Upper lobe of right lung (tissue), 1 donor: ENCODE measurements at places on chromosomes 2 and 18. TPM values are rescaled to one million over a fixed set of nuclear protein-coding genes. Genes with fewer than 3 reads are reported as not detected.

The TCF23 gene
- total RNA-seq, result not detected

The LAMA3 gene
- total RNA-seq, result 139 TPM

The APLF gene
- total RNA-seq, result 6.8 TPM

The SLC8A1 gene
- total RNA-seq, result 53.8 TPM

The PLA2R1 gene
- total RNA-seq, result 9.0 TPM

The PLCD4 gene
- 1.0 TPM for total RNA-seq

The CKAP2L gene
- total RNA-seq, result 0.46 TPM

The DSC3 gene
- total RNA-seq, result 1.6 TPM

The CHRNG gene
- not detected for total RNA-seq

The ZBTB7C gene
- 17.7 TPM for total RNA-seq

The DSC2 gene
- 17.2 TPM for total RNA-seq

The ASTL gene
- not detected for total RNA-seq

The CEP68 gene
- 16.0 TPM for total RNA-seq

The ASB3 gene
- 29.0 TPM for total RNA-seq

The IL1F10 gene
- total RNA-seq, result not detected

The DSG1 gene
- total RNA-seq, result not detected

The CERKL gene
- 0.29 TPM for total RNA-seq

The DSEL gene
- total RNA-seq, result 10.9 TPM

The GIGYF2 gene
- 70.5 TPM for total RNA-seq

The AKAIN1 gene
- not detected for total RNA-seq

The POLR1B gene
- 22.1 TPM for total RNA-seq

The SATB2 gene
- 3.9 TPM for total RNA-seq

The SMCHD1 gene
- 54.1 TPM for total RNA-seq

The ZNF521 gene
- total RNA-seq, result 25.0 TPM

The ZSWIM2 gene
- not detected for total RNA-seq

The DNAJC10 gene
- 79.9 TPM for total RNA-seq

The REG1B gene
- total RNA-seq, result not detected

The SH3BP4 gene
- 29.6 TPM for total RNA-seq

The PAPOLG gene
- 13.3 TPM for total RNA-seq

The ABI2 gene
- 46.3 TPM for total RNA-seq
